ENCODE measurements at places on chromosomes 12 and 14. TPM values are rescaled to one million over a fixed set of nuclear protein-coding genes. Genes with fewer than 3 reads are reported as not detected.

PTPRR gene
- polyA plus RNA-seq: 0.23 TPM

NINJ2 gene
- polyA plus RNA-seq: 1.1 TPM

SLC7A8 gene
- polyA plus RNA-seq: 36.3 TPM

PNMA1 gene
- 6.2 TPM for polyA plus RNA-seq

C3AR1 gene
- 1.4 TPM for polyA plus RNA-seq

PTPRO gene
- 0.19 TPM for polyA plus RNA-seq

PGF gene
- polyA plus RNA-seq: 1.8 TPM

CNPY2 gene
- 141 TPM for polyA plus RNA-seq

SOAT2 gene
- 0.15 TPM for polyA plus RNA-seq

LUM gene
- 14.3 TPM for polyA plus RNA-seq

AQP5 gene
- 2.5 TPM for polyA plus RNA-seq

INHBC gene
- polyA plus RNA-seq: not detected

ASPG gene
- 0.68 TPM for polyA plus RNA-seq

Data from pancreas (tissue), 10 donors.